ENCODE measurements at places on chromosomes 3 and 15.

DNA sequence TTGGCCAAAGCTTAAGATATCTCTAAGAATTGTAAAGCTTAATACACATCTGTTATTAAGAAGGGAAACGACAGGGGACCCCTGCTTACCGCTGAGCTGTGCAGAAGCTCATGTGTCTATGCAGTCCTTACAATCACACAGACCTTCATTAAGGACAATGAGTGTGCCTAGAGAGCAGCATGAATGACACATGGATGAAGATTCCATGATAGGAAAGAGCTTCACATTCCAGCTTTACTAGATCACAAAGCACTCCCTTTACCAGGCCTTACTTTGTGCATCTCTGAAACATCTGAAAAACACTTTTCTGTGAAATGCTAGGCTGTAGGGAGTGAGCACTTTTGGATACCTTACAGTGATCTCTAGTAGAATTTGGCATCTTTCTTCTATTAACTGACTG lies 32.0 kb downstream of the RNF168 start:
- no peak for DNase-seq

- DNase-seq: no peak
Measured at GRCh38 chr15:89898614-89899294, 5.0 kb upstream of the AP3S2 start.

GRCh38 chr15:45174069-45174468 lies 13.7 kb downstream of the SHF start:
- no peak for DNase-seq

GRCh38 chr3:184570489-184570888 lies 8.9 kb downstream of the EPHB3 start:
- no peak for DNase-seq

DNA sequence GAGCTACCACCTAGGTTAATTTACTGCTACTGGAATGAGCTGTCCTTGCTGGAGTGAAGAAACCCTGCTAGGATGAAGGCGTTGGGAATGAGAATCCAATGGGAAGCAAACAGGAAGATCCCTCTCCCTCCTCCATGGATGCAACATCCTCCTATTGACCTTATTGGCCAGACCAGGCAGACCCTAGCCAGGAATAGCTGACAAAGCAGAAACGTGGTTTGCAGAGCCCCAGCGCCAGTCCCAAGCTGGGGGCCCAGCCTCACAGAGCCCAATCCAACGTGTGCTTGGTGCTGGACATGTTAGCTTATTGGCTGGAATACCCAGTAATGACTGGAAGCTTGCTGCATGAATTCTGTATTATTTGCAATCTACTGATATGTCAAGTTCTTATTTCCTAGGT lies 273.1 kb downstream of the LRTM1 start:
- no peak for DNase-seq

DNA sequence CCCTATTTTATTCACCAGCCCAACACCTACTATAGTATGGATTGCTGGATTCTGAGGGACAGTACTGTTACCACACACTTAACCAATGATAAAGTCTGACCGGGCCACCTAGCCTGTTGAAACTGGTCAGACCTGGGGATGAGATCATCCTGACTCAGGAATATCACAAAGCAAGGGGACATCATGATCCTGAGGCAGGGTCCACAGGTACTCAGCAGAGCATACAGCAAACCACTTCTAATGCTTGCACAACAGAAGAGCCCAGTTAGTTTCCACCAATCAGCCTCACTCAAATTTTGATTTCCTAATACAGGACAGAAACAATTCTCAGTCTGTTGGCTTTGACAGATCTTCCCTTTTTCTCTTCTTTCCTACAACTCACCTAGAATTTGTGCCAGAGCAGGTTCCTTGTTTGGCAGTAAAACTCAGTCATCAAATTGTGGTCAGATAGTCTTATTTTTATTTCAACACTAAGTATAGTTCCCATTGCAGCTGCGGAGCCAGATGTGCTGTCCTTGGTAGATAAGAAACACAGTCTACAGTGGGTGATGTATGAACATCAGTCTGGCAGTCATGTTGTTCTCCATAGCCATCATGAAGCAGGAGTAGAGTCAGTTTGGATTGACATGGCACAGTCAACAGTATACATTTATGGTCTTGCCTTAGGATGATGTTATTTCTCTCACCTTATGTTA lies 90.1 kb upstream of the PRR23C start:
- no peak for DNase-seq

GRCh38 chr3:127738192-127738840 lies 65.6 kb downstream of the ABTB1 start:
- DNase-seq: no peak

DNA sequence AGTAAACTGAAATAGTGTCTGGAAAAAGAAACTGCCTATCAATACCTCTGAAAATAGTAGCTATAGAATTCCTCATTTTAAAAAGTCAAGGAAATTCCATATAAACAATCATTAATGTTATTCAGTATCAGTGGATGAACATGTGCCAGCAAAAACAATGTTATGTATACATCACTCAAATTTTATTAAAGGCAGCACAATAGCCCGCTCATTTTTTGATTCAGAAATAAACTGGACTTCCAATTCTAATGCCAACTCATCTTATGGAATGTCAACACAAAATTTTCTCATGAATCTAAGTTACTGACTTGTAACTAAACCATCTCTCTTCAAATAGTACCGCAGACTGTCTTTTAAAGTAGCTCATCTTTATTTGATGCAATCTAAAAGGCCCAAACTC lies 19.0 kb downstream of the THBS1 start:
- DNase-seq: no peak

DNA sequence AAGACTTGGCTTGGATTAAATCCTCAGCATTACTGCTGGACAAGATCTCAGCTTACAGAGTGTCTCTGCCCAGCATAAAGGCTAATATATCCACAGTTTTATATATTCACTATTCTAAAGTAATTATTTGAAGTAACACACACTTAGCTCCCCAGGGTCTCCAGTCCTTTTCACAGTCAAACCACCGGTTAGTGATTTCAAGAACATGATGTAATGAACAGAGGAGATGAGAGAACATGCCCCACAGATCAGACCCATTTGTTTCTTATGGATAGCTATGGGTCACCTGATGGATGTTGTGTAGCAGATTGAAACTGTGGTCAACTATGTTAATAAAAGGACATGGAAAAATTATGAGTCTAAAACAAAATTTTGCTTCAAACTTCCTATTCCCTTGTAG lies 44.8 kb upstream of the MRPL3 start:
- DNase-seq: no peak

DNA sequence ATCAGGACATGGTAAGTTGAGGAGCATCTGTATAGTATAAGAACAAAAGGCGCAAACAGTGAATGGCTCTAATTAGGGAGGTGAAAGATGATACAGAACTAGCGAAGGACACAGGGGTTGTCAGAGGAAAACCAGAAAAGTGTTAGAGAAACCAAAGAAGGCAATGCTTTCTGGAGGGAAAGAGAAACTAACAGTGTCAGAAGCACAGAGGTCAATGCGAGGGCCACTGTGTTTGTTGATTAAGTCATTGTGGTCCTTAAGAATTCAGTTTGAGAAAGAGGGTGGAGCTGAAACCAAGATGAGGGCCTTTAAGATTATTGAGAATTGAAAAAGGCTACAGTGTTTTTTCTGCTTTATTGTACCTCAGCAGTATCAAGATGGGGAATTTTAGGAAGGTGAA lies 28.8 kb downstream of the ATG7 start:
- DNase-seq: no peak

DNA sequence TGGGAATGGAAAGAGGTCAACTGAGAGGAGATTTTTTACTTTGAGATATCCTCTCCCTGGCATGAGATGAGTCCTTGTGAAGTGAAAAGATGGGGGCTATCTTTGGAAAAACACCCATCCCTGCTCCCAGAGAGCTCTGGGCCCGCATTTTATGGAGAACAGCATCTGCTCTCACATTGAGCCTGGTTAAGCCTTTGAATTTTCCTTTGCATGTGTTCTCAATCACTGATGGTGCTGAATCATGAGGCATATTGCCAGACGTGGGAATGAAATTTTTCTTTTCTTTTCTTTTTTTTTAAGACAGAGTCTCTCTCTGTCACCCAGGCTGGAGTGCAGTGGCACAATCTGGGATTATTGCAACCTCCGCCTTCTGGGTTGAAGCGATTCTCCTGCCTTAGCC lies 24.4 kb downstream of the TMEM45A start:
- DNase-seq: no peak

GRCh38 chr15:85318048-85318731 lies 62.2 kb upstream of the AKAP13 start:
- no peak for DNase-seq

DNA sequence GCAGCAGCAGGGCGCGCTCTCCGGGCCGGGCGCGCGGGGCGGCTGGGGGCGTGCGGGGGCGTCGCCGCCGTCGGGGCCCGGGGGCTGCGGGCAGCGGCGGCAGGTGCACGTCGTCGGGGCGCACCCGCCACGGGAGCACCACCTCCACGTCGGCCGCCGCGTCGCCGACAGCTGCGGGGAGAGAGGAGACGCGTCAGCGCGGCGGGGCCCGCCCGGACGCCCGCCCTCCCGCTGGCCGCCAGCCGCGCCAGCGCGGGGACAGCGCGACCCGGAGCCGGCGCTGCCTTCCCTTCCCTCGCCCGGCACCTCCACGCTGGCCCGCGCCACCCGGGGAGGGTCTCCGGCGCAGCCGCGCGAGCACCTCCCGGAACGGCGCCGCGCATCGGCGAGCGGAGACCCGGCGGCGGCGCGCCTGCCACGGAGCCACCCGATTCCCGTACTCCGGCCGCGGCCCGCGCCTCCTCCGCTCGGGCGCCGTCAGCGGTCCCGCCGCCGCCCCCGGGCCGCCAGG lies 481 bp downstream of the ADAMTS17 start:
- no peak for DNase-seq

GRCh38 chr3:160141485-160142185 lies 83.6 kb upstream of the C3orf80 start:
- no peak for DNase-seq

DNA sequence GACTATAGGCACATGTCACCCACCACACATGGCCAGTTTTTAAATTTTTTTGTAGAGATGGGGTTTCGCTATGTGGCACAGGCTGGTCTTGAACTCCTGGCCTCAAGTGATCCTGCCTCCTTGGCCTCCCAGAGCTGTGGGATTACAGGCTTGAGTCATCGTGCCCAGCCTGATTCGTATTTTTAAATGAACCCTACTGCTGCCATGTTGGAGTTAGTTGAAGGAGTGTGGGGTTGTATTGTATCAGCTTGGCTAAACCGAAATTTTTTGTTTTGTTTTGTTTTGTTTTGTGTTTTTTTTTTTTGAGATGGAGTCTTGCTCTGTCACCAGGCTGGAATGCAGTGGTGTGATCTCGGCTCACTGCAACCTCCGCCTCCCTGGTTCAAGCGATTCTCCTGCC lies 11.8 kb upstream of the ZNF770 start:
- DNase-seq: no peak

- no peak for DNase-seq
Measured at GRCh38 chr3:45337839-45338470, 50.4 kb upstream of the LARS2 start.

DNA sequence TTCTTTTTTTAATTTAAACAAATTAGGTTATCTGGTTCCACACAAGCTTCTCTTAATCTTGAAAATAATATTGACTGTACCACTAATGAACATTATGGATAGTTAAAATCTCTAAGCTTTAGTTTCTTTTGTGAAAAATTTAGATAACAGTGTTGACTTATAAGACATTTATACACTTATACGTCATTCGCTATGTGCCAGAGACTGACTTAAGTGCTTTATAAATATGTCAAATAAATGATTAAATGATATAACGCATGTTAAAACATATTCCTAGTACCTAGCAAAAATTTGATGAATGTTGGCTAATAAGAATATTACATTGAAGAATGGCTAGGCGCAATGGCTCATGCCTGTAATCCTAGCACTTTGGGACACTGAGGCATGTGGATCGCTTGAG lies 96.3 kb downstream of the PCCB start:
- no peak for DNase-seq

- no peak for DNase-seq
Measured at GRCh38 chr3:49199239-49199899, 28.0 kb downstream of the KLHDC8B start.

DNA sequence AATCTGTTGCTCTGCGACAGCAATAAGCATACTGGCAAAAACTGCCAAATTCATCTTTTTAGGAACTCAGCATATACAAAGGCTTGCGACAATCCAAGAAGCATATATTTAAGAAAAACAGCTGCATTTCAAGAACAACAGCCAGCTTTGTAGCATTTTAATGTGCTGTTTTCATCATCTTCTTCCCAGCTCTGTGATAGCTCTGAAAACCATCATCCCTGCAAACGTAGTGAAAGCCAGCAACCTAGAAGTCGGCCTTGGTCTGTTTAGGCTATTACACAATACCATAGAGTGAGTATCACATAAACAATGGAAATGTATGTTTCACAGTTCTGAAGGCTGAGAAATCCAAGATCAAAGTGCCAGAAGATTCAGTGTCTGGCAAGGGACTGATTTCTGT lies 187.5 kb downstream of the NAALADL2 start:
- DNase-seq: no peak
